ENCODE measurements at places on chromosomes 16 and 17.

- peak; percentile 78 for DNase-seq
Observed at GRCh38 chr16:2904100-2904921, 7.4 kb upstream of the FLYWCH1 start.

- DNase-seq: peak; percentile 30
Observed at GRCh38 chr17:45784741-45785479, 790 bp downstream of the CRHR1 start.

- DNase-seq: no peak
Observed at GRCh38 chr16:52727849-52728248, 180.9 kb upstream of the TOX3 start.

GRCh38 chr16:64391063-64391600, 730.7 kb downstream of the CDH11 start:
- no peak for DNase-seq

GRCh38 chr16:68596266-68596665, 48.8 kb upstream of the CDH3 start:
- DNase-seq: no peak

DNA sequence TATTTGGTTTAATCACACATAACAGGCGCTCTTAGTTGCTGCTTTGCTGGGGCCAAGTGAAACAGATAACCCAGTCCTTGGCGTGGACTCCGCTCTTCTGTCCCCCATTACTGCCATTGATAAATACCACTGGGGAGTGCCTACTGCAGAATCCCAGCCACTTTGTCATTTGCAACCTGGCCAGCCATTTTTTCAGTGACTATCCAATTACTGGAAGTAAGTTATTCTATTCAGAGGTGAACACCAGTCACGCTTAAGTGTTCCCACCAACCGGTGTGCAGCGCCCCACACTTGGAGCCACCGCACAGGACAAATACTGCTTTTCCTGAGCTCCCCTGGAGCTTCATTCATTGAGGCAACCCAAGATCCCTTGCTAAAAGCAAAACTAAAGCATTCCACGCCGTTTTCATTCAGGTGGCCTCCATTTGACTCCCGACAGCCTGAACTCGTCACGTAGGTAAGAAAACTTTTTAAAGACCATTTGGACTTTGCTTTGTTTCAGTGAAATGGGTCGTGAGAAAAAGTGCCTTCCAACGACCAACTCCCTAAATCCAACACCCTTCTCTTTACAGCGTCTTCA, 1.8 kb downstream of the USP7 start:
- no peak for DNase-seq

DNA sequence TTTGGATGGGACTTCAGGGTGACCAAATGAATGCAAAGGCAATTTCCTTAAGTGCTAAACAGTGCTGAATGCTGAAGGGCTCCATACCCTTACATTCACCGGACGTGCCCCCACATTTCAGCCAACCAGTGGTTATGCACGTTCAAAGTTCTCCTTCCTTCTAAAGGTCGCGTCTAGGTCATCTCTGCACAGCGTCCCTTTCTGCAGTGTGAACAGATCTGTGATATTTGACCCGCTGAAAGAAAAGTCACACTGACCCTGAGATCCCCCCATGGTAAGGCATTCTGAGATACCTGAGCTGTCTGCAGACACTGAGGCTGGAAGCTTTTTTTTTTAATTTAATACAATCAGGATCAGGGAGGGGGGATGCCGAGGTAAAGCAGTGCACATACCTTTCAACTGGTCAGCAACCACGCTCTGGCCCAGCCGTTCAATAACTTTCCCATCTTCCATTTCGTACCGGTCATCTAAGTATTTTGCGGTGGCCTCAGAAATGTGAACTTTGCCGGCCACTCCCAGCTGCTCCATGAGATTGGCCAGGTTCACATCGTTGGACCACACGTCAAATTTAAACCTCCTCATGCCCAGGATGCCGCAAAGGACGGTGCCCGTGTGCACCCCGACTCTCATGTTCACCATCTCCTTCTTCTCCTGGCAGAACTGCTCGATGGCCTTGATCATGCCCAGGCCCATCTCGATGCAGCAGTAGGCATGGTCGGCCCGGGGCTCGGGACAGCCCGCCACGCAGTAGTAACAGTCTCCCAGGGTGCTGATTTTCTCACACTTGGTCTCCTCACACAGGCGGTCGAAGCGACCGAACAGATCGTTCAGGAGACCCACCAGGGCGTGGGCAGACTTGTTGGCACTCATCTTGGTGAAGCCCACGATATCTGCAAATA, 2.6 kb downstream of the ADCY9 start:
- no peak for DNase-seq

DNA sequence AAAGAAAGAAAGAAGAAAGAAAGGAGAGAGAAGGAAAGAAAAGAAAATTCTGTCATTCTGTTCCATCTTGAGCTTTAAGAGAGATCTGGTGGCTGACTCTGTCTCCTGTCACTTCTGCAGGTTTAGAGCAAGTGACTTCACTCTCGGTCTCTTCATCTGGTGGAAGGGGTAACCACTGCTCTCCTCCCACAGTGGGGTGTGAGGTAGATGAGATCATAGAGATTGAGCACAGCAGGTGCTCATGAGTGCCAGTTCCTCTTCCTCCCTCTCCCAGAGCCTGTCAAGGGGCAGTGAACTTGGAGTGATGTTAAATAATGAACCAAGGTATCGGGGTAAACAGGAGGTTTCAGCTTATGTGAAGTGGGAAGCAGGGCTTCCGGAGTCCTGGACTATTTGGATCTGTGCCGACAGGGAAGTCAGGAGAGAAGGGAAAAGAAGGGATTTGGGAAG, 47.7 kb downstream of the BEAN1 start:
- DNase-seq: peak; percentile 71

DNA sequence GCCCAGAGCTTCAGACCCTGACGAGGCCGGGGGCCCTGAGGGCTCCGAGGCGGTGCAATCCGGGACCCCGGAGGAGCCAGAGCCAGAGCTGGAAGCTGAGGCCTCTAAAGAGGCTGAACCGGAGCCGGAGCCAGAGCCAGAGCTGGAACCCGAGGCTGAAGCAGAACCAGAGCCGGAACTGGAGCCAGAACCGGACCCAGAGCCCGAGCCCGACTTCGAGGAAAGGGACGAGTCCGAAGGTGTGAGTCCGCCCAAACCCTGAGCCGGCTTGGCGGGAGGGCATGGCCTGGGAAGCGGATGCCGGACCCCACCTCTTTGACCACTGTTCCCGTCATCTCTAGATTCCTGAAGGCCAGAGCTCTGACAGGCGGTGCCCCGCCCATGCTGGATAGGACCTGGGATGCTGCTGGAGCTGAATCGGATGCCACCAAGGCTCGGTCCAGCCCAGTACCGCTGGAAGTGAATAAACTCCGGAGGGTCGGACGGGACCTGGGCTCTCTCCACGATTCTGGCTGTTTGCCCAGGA, 4.4 kb downstream of the NOL3 start:
- no peak for DNase-seq

DNA sequence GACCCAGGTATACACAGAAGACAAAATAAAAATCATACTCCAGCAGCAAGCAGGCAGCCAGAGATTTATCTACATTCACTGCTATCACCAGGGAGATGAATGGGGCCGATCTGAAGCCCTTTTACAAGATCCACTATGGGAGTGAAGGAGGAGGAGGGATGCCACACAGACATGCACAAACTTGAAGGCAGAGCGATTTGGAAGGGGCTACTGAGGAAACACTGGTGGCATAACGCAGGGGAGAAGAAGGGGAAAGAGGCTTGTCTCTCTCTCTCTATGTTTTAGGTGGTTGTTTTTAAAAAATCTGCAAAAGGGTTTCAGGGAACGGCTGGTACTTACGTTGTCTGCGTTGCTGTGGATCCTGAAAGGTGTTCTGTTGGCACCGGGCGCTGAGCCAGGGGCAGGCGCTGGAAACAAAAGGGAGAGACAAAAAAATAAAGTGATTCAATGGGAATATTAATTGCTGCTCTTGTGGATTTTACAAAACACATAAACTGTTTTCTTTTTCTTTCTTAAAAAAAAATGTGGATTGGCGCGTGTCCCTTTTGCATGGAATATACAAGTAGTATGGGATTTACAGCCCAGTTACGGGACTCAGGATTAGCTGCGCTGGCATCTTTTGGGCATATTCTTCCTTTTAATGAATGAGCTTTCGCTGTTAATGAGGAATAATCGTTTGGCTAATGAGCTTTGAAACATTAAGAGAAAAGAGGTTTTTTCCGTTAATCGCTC, 255.3 kb upstream of the PMFBP1 start:
- no peak for DNase-seq

- peak; percentile 28 for DNase-seq
Observed at GRCh38 chr17:43766413-43767052, 7.9 kb upstream of the SOST start.

GRCh38 chr17:2695243-2695960, 16.2 kb downstream of the CLUH start:
- DNase-seq: no peak

DNA sequence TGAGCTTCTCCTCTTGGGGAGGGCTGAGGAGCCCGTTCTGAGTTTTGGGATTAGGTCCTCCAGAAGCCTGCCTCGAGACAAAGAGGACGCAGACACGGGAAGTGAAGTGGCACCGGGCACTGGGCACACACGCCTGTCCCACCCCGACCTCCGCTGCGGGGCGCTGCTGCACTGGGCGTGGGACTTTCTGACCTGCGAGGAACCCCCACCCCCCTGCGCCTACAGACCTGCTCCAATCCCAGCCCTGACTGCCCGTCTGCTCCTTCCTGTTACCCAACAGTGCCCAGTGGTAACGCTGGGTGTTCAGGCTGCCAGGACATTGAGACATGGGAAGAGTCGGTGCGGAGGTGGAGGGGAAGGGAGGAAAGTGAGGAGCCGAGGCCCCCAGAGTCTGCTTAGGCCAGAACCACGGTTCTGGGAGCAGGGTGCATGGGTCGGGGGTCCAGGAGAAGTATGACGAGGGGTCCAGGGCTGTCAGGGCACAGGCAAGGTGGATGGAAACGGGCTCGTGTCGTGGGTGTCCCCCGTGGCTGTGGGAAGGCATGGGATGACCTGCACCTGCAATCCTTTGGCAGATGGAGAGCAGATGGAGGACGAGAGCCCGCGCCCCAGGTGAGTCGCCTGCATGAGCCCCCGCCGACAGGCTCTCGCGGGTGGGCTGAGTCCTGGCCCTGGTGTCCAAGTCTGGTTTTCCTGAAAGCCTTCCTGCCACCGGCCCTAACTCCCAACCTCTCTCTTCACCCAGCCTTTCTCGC, 112.0 kb upstream of the CREBBP start:
- no peak for DNase-seq

DNA sequence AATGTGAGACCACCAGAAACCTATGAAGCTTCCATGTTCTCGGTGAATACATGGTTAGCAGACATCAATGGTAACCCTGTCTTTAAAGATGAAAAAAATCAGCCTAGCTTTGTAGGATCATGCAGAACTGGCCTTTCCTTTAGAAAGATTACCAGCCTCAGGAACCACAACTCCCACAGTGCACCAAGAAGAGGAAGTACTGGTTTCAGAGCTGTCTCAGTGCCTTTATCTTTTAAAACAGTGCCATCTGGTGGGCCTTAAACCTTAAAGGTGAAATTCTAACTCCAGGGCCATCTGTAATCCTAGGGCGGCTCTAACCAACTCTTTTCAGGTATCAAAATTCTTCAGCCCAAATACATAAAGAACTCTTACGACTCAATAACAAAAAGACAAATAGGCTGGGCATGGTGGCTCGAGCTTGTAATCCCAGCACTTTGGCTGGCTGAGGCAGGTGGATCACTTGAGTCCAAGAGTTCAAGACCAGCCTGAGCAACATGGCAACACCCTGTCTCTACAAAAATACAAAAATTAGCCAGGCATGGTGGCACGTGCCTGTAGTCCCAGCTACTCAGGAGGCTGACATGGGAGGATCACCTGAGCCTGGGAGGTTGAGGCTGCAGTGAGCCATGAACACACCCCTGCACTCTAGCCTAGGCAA, 5.4 kb downstream of the ATPAF2 start:
- DNase-seq: peak; percentile 69

GRCh38 chr16:24074574-24074973, 181.6 kb upstream of the CACNG3 start:
- DNase-seq: no peak

DNA sequence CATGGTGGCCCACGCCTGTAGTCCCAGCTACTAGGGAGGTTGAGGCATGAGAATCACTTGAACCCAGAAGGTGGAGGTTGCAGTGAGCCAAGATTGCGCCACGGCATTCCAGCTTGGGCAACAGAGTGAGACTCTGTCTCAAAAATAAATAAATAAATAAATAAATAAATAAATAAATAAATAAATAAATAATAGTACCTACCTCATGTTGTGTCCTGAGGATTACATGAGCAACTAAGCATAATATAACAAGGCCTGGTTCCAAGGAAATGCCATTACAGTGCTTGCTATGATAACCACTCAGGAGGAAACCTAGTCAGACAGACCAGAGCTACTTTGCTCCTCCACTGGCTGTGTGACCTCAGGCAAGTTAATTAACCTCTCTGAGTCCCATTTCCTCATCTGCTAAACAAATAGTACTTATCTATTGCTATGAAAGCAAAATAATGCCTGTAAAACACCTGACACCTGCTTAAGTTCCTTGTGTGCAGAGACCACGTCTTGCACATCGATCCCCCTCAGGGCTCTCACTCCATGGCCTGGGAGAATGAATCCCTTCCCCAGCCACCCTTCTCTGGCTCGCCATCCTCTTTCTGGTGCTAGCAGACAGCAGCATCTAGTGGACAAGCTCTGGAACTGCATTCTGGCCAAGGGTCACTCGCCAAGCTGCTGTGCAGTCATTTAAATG, 7.5 kb downstream of the EPOP start:
- peak; percentile 57 for DNase-seq

DNA sequence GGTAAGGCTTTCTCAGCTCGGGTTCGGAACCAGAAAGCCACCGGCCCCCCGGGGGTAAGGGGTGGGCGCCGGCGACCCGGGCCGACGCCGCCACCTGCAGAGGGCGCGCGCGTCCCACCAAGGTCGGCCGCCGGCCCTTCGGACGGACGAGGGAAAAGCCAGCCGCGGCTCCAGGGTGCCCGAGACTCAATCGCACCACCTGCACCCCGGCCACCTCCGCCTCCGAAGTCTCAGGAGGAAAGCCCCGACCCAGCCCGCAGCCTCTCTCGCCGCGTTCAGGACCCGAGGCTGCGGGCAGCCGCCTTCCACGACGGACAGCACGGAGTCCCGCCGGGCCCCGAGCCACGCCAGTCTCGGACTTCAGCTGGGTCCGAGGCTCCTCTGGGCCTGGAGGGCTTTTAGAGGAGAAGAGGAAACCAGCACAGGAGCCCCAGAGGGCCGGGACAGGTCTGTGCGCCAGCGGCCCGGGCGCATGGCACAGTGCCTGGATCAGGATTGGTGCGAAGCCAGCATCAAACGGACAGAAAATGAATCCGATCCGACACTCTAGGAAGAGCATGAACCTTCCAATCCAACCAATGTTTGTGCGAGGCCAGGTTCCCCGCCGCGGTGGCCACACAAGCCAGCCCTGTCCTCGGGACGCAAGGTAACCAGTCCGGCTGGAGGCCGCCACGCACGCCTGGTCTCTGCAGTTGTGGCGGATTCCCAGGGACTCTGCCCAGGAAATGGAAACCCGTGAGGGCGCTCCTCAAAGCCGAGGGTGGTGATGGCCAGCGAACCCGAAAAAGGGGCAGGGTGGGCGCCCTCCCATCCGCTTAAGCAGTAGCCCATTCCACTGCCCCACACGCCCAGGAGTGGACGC, 6.7 kb downstream of the CBX8 start:
- DNase-seq: peak; percentile 39
